ENCODE measurements at places on chromosomes 6 and 20.

DNA sequence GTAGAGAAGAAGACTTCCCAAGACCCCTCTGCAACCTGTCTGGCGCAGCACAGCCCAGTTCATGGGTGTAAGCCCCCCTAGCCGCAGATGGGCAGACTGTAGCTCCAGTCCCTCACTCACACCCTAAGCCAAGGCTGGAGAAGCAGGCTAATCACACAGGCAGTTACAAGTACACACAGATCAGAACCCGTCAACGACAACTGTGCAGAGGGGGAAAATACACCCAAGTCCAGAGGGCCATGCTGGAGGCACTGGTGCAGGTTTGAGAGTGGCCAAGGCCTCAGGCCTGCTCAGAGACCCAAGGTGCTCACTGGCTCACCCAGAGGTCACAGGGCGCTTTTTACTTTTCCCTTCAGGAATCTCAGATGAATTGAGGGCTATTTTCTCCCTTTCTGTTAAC is 106.1 kb downstream of the NOL4L start:
- DNase-seq = no peak

DNA sequence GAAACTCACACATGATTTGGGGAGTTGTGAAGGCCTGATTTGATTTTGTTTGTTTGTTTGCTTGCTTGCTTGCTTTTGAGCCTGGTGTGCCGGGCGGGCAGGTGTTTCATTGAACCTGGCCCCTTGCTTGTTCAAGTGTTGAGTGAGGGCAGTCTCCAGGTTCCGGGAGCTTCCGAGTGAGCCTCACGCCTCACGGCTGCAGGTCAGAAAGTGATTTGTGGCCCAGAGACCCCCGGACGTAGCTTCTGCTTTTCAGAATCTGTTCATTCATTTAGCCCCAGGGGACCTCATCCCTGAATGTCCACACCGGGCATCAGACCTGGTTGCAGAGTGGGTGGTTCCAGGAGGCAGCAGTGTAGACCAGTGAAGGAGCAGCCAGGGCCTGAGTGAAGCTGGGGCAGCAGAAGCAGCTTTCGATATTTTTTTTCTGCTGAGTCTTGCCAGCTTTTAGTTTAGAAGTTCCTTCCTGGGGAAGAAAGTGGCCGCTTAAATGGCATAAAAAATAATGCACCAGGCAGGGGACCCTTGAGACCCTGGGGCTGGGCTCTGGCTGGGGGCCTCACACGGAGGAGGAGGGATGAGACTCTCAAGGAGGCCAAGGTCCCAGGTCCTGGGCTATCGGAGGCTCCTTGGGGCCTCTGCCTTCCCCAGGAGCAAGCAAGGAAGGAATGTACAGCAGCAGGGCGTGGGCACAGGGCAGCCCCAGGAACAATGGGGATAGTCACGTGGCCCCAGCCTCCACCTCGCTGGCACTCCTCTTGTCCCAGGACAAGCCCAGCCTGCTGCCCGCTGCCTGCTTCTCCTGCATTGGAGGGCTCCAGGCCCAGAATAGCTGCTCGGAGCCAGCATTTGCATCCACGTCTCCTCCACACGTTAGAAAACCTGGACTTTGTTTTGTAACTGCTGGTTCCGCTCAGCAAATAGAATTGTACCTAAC is 89.2 kb upstream of the BHLHE23 start:
- DNase-seq = no peak

DNA sequence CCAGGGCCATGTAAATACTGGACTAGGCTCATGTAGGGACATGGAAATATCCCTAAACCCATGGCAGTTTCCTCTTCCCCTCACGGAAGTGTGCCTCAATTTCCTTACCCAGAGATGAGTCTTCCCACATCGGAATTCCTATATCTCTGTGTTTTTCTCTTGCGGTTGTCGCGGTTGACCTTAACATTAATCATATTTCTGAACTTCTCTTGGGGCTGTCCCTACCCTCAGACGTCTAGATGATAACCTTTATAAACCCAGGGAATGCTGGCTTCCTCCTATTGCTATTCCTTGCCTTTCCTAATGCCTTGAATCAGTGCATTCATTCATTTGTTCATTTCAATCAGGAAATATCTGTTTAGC is 160.1 kb downstream of the SASH1 start:
- DNase-seq = no peak

DNA sequence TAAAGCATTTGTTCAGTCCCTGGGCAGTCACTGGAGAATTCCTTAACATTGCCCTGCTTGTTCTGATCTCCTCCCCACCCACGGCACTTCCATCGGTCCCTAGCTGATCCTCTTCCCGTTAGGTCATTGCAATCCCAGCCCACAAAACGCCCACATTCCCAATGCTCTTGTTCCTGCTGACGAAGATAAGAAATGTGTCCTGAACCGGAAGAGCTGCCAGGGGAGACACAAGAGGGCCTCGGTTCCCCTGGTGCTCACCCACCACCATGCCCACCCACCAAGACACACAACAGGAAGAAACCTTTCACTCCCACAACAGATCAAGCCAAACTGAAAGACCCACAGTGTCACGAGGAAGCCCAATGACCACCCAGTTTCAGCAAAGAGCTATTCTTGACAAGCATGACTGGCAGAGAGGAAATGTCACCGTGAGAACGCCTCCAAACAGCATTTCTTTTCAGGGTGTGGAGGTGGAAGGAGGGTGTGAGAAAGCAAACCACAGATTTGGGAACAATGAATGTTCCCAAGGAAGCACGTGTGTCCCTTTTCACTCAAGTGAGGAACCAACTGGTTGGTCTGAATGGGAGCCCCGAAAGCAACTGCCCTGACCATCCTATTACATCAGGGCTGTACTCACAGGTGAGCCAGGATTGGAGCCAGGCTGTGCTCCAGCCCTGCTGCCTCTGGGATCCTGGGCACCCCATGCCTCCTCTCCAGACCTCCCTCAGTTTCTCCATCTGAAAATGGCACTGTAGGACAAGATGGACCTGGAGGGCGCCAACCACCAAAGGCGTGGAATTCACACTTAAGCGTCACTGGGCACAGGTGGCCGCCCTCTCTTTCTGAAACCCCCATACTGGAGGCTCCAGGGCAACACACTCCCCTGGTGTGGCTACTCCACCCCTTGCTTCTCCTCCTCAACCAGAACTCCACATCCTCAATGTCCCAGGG is 97.5 kb downstream of the ZMYND8 start:
- no peak for DNase-seq

- no peak for DNase-seq
These were observed 867 bp downstream of the EBF4 start for GRCh38 chr20:2693286-2694007.

DNA sequence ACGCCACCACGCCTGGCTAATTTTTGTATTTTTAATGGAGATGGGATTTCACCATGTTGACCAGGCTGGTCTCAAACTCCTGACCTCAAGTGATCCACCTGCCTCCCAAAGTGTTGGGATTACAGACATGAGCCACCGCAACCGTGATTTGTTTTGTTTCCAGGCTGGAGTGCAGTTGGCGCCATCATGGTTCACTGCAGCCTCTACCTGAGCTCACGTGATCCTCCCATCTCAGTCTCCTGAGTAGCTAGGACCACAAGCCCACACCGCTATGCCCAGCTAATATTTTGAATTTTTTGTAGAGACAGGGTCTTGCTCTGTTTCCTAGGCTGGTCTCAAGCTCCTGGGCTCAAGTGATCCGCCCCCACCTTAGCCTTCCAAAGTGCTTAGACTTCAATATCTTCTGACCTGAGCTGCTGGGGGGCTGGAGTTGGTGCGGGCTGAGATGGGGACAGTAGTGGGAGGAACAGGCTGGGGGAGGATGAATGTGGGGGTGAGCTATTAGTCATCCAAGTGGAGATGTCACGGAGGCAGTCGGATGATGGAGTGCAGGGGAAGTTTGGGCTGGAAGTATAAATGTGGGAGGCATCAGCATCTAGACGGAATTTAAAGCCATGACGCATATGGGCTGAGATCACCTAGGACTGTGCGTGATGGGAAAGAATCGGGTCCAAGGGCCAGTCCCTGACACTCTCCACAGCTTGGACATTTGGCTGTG is 23.1 kb upstream of the ZMYND8 start:
- DNase-seq = no peak

GRCh38 chr20:8346700-8347270 is 214.7 kb downstream of the PLCB1 start:
- DNase-seq = no peak

DNA sequence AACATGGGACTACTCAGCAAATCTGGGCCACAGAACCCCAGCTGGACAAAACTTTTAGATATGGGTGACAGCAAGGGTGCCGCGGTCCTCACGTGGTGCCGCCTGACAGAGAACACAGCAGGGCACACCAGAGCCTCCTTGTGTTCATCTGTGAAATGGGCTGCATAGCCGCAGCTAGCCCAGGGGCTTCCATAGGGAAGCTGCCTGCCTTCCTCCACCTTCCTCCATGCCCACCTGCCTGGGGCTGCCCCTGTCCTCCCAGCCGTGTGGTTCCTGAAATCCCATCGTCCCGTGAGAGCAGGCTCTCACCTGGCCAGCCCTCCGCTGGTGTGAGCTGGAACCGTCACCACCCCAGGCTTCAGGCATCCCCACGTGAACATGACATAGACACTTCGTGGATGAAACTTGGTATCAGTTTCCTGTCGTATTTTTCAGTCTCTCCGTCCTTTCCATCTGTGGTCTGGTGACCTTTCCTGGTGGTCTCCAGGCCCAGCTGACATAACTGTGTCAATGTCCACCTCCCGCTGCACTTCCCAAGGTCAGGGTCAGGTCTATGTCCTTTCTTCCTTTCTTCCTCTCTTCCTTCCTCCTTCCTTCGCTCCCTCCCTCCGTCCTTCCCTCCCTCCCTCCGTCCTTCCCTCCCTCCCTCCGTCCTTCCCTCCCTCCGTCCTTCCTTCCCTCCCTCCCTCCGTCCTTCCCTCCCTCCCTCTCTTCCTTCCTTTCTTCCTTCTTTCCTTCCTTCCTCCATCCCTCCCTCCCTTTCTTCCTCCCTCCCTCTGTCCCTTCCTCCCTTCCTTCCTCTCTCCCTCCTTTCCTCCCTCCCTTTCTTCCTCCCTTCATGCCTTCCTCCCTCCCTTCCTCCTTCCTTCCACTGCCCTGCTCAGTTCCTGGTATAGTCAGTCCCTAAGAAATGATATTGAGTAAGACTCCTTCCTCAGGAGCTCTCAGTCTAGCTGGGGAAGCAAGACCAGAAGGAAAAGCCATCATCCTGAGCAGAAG is 78.8 kb downstream of the GRM4 start:
- DNase-seq = no peak

DNA sequence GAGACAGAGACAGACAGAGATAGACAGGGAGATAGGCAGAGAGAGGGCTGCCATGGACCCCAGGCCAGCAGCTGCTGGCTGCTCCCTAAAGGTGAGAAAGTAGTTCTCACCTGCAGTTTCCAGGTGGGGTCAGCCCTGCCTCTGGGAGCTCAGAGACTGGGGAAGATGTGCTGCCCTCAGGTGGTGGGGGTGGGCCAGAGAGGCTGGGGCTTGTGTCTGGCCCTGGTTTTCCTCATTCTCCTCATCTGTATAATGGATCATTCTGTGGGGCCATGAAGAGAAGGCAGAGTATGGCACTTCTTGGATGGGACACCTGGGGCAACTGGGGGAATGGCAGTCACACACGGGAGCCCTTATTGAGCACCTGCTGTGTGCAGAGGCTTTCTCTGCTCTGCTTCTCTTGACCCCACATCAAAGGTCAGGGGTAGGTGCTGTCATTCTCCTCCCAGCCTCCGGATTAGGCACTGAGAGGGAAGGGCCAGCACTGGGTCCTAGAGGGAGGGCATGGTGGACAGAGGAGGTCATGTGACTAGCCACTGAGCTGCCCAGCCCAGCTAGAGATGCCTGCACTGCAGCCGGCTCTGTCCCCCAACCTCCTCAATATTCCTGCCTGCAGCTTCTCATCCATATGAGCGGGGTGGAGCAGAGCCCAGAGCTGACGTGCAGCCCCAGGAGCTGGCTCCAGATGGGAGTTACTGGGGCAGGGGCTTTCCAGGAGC is 4.1 kb downstream of the ANGPT4 start:
- no peak for DNase-seq

- DNase-seq = no peak
These were observed 1.4 kb upstream of the FAM83C start for GRCh38 chr20:35293303-35294292.

DNA sequence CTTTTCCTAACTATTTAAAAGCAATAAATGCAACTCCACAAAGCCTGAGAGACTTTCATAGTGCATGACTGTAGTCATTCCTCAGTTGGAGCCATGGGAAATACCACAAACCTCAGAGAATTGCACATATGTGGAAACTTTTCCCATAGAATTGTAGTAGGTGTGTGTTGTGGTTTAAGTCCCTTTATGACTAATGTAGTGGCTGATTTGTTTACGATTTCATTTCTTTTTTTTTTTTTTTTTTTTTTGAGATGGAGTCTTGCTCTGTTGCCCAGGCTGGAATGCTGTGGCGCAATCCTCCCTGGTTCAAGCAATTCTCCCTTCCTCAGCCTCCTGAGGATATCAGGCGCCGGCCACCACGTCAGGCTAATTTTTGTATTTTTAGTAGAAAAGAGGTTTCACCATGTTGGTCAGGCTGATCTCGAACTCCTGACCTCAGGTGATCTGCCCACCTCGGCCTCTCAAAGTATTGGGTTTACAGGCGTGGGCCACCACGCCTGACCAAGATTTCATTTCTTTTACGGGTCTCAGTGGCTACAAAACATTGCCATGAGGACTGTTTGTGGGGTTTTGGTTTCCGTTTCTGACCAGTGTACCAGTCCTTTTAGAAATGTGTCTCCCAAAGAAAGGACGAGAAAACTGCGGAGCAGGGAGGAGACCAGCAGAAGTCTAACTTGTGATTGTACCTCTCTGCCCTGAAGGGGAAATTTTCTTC is 212.1 kb upstream of the MARCKS start:
- DNase-seq = no peak

- DNase-seq = no peak
These were observed 27.9 kb upstream of the RTF2 start for GRCh38 chr20:56440346-56441007.

- DNase-seq = peak; percentile 54
These were observed 11.4 kb downstream of the SYNGAP1 start for GRCh38 chr6:33430991-33431879.

DNA sequence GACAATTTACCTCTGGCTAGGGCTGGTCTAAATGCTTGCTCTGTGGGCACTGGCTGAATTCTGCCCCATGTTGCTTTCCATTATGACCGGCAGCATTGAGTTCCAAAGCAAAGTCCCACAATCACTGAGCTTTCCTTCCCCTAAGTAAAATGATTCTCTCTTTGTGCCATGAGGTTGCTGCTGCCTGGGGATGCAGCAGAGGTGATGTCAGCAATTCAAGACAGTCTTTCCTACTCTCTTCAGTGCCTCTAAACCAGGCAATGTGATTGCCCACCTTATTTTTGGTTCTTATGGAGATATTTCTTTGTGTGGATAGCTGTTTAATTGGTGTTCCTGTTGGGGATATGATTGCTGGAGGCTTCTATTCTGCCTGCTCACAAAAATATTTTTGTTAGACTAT is 1043.9 kb upstream of the EPHA7 start:
- DNase-seq = no peak

- no peak for DNase-seq
These were observed 11.6 kb downstream of the IGF2R start for GRCh38 chr6:159980474-159980873.

DNA sequence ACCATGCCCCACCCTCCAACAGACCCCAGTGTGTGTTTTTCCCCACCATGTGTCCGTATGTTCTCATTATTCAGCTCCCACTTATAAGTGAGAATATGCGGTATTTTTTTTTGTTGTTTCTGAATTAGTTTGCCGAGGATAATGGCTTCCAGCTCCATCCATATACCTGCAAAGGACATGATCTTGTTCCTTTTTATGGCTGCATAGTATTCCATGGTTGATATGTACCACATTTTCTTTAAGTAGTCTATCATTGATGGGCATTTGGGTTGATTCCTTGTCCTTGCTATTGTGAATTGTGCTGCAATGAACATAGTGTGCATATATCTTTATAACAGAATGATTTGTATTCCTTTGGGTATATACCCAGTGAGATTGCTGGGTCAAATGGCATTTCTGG is 176.9 kb downstream of the UTRN start:
- DNase-seq = no peak

Data from NCI-H774 (cell line).